ENCODE measurements at places on chromosomes 6 and 20.

DNA sequence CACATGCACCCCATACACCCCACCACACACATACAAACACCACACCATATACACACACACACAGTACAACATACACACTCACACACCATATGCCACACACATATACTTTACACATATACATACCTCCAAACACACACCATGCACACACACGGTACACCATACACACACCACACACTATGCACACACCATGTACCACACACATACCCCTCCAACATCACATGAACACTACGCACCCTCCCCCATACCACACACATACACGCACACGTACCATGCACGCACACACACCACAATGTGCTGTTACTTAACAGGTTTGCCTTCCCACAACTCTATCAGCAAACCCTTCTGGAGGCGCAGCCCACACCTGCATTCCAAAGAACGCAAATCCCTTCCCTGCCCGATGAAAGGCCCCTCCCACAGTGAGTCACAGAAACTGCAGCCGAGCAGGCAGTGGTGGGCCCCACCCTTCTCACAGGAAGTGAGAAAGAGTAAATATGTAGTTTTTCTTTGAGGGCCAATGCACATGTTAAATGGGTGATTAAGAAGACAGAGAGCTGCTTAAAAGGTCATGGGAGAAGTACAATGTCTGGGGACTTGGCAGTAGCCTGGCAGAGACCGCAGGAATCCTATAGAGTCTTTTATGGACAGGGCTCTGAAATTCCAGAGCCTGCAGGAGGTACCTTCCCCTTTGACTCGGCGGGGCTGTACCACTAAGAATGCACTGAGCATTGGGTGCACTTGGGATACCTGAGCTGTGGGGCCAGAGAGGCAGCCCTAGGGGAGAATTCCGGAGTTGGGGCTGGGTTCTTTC is 34.1 kb upstream of the EZR start:
- DNase-seq = peak; percentile 96

- peak; percentile 8 for DNase-seq
These were observed 37.1 kb downstream of the QRSL1 start for GRCh38 chr6:106666282-106667021.

- DNase-seq = peak; percentile 73
These were observed 12.9 kb upstream of the ZNF343 start for GRCh38 chr20:2521369-2522305.

- peak; percentile 57 for DNase-seq
These were observed 1.4 kb upstream of the BTN3A1 start for GRCh38 chr6:26400626-26401025.

DNA sequence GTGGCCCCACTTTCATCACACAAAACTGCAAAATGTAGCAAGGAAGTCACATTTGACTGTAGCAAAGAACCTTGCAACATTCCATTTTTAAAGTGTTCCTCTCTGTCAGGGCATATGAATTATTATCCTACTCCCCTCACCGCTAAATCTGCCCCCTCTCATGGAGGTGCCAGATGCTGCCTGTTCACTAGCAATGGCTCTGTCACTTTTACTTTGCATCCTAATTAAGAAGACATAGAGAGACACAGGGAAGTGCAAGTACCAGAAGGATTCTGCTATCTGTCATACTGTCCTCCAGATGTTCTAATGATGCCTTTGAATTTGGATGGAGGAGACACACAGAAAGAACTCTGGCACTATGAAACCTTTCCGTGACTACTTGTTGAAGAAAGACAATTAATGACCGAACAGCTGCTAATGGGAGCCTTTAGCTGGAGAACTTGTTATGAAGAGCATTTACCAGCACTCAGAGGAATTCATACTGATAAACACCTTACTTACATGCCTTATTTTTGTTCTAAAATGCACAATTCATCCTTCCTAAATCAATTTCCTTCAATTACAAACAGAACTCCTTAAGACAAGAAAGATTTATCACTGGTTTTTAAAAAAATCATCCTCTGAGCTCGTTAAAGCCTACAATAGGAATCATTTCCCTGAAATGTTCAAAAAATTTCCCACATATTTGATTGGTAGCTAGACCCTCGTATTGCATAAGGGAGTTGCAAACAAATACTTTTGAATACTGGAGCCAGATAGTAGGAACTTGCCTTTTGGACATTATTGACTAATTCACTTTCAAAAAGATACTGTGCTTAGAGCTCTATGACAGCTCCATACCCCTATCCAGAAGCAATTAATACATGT is 292.6 kb downstream of the UBE3D start:
- DNase-seq = no peak

- no peak for DNase-seq
These were observed 9.8 kb upstream of the CCDC170 start for GRCh38 chr6:151483994-151484393.

GRCh38 chr6:16316741-16317251 is 78.4 kb downstream of the GMPR start:
- peak; percentile 80 for DNase-seq

DNA sequence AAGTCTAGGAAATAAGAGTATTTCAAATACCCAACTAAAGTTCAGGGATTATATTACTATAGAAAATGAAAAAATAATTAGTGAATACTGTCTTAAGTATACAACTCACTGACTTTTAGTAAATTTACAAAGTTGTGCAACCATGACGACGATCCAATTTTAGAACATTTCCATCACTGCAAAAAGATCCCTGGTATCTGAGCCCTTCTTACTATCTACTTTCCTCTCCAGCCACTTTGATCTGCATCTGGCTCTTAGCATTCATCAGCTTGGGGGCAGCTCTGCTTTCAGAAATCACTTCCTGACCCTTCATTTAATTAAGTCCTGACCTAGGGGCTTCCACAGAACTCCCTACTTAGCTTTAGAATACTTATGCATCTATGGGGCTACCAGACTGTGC is 38.2 kb upstream of the RBL1 start:
- no peak for DNase-seq

GRCh38 chr20:38135271-38135650 is 29.8 kb downstream of the TGM2 start:
- no peak for DNase-seq

DNA sequence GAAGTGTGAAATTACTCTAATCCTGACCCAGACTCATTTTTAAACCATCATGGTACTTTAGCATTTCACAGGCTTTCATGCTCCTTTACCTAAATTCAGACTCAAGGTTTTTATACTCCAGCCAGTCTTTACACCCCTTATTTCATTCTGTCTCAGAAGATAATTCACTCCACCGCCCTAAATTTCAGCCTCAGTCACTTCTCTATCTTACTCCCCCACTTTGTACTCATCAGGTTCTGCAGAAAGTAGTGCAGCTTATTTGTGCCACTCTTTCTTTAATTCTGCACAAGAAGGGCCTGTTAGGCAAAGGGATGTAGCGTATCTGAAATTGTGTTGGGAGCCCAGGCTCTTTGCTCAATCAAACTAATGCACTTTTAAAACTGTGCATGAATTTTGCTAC is 205.5 kb downstream of the ARHGAP18 start:
- peak; percentile 33 for DNase-seq

DNA sequence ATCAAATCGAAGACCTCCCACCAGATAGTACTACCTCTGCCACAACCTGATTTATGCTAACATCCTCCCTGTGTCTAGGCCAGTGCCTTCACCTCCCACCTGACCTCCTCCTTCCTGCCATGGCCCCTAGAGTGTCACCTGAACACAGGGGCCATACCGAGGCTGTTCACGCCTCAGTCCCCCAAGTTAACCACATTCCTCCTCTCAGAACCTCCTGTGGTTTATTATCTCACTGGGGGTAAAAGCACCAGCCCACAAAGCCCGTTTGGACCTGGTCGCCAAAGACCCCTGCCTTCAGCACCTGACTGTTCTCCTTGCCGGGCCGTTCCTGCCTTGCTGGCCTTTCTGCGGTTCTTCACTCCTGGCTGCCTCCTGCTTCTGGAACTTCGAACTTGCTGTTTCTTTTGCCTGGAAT is 13.7 kb downstream of the MAS1 start:
- no peak for DNase-seq

GRCh38 chr6:141752677-141753076 is 380.0 kb upstream of the GJE1 start:
- DNase-seq = no peak

DNA sequence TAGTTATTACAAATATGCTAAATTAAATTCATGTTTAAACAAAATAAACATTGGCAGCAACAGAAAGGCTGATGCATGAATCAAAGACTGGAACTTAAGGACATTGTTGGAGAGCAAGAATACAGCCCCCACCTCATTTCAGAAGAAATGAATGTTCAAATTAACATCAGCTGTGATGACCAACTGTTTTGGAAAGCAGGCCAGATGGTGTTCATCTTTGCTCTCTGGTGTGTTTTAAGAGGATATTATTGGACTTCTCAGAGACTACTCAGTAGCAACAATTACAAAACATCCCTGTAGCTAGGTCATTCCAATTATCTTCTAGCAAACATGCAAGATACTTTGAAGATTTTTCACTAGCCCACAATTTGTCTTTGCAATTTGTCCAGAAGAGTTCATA is 118.6 kb upstream of the DOK5 start:
- no peak for DNase-seq

GRCh38 chr20:49207076-49207475 is 12.1 kb upstream of the DDX27 start:
- DNase-seq = peak; percentile 66

DNA sequence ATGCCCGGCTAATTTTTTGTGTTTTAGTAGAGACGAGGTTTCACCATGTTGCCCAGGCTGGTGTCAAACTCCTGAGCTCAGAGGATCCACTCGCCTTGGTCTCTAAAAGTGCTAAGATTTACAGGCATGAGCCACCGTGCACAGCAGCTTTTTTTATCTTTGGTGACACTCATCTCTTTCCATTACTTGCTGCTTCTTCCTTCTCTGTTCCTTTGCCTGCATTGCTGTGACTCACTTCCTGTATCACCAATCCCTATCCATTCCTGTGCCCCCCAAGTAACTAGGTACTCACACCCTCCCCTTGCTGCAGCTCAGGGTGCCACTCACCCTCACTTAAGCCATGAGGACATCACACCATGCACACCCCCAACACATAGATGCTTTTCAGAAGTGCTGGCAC is 24.6 kb downstream of the KHDC1L start:
- peak; percentile 7 for DNase-seq

DNA sequence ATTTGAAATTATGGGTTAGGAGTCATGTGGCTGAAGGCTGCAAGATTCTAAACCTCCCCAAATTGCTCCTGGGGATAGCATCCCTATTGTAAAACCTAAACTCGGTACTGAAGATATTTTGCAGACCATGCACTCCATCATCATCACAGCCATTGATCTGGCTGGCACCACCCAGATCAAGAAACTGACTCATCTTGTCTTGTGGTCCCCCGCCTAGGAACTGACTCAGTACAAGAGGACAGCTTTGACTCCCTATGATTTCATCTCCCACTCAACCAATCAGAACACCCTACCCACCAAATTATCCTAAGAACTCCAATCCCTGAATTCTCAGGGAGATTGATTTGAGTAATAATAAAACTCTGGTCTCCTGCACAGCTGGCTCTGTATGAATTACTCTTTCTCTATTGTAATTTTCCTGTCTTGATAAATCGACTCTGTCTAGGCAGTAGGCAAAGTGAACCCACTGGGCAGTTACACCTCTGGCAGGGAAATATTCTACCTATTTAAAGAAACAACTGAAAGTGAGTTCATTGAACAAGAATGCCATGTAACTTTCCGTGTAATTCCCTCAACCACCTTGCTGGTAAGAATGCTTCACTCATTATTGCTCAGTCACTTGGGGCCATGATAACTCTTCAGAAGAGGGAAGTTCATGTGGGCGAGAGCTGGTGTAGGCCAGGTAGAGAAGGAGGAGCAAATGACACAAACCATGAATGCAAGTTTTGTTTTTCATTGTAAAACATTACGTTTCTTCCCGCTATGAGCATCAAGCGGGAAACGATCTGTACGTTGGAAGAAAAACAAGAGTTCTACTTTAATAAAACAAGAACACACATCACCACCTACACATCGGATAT is 602.9 kb upstream of the ARID1B start:
- DNase-seq = no peak

- peak; percentile 71 for DNase-seq
These were observed 52.3 kb downstream of the HBS1L start for GRCh38 chr6:135002229-135002844.

- no peak for DNase-seq
These were observed 8.8 kb upstream of the MUC21 start for GRCh38 chr6:30974490-30975252.

GRCh38 chr6:74638412-74638811 is 567.4 kb downstream of the COL12A1 start:
- DNase-seq = no peak
